ENCODE measurements at places on chromosomes 1 and 21.

DNA sequence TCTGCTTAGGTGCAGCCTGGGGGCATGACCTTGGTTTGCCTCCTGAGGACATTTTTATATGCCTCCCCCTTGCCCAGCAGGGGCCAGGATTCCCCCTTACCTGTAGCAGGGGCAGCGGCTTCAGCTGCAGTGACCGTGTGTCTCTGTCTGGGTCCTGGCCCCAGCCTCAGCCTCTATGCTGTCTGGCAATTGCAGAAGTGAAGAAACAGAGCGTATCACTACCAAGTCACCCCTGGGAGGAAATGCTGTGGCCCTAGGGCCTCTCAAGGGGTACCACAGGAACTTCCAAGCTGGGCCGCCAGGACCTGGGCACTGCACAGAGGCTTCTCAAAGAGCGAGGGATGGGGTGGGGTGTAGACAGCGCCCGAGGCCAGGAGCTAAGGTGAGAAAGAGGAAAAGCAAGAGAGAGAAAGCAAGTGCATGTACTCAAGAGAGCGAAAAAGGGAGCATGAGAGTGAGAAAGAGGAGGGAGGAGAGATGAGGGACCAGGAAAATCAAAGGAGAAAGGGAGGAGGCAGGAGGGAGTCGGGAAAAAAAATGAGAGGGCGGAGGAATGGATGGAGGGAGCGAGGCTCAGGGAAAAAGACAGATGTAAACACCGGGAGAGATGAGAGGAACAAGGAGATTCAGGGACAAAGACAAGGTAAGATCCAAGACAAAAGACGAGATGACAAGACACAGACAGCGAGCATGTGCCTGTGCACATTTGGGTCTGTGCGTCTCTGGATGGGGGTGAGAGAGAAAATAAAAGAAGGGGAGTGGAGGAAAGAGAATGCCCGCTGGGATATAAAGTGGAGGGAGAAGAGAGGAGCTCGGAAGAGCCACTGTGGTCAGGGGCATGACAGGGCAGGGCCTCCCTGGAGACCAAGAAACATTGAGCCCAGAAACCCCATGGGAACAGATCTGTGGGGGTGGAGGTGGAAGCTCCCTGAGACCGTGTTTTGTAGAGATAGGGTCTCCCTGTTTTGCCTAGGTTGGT lies at the start of gene PTAFR:
Gene PTAFR, minus strand, starts transcription at position 199 of the 979 bp plus-strand sequence. CDS start 25,669 bp downstream, outside the sequence.
- no peak for DNase-seq

- no peak for DNase-seq
These were observed 126.2 kb downstream of the KAZN start for GRCh38 chr1:14724678-14725077.

- no peak for DNase-seq
These were observed 19.5 kb downstream of the USP24 start for GRCh38 chr1:55195521-55196233.

DNA sequence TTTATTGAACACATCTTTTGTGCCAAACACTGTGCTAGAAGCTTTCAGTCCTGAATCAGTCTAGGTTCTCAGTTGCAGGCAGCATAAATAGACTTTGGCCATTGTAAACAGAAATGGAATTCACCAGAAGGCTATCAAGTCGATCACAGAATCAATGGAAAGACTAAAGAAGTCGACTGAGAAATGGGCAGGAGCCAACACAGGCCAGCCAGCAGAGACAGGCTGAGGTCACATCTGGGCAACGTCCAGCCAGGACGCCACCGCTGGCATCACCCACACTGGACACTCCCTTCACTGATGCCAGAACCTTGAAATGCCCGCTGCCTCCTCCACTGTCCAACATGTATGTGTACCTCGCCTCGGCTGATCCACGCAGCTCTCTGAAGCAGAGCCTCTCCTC lies 5.5 kb upstream of the CNTN2 start:
- no peak for DNase-seq

- DNase-seq, result no peak
These were observed 9.6 kb downstream of the CCDC185 start for GRCh38 chr1:223402790-223403142.

GRCh38 chr1:117760069-117760468 lies 154.2 kb downstream of the TENT5C start:
- no peak for DNase-seq

All from NCI-H2107 (cell line).